ENCODE measurements at places on chromosomes 6 and 20.

GRCh38 chr20:52643034-52643433 is 329.1 kb upstream of the TSHZ2 start:
- DNase-seq: no peak

DNA sequence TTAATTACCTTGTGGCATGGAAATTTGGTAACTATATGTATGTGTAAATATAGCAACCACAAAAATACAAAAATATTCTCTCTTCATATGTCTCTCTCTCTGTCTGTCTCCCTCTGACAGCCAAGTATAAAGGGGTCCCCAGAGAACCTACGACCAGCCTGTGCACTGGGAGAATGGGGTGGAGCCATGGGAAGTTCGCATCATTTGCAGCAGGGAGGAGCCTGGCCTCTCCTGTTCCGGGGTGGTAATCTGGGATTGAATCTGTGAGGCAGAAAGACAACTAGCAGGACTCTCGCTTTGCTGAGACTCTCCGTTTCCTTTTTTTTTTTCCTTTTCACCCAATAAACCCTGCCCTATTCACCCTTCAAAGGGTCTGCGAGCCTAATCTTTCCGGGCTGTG is 1109.1 kb downstream of the HACE1 start:
- DNase-seq: no peak

GRCh38 chr6:42381850-42382249 is 69.9 kb downstream of the TRERF1 start:
- no peak for DNase-seq

- no peak for DNase-seq
These were observed 3.1 kb upstream of the NKX2-2 start for GRCh38 chr20:21516861-21517565.

GRCh38 chr6:147578159-147578558 is 69.7 kb downstream of the SAMD5 start:
- no peak for DNase-seq

DNA sequence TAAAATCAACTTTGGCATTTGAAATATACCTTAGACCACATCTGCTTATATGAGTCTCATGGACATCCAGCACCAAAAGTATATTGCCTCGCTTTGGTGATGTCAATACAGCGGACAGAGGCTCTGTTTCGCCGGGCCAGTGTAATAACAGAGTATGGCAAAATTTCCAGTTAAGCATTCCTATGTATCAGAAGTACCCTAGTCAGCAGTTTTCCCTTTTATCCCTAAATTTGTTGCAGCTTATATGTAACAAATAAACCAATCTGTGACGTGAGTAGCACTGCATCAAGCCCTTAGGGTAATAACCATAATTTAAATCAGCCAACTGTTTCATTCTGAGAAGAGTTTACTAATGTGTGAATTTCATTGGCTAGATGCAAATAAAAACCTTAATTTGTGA is 585.5 kb upstream of the ADGRB3 start:
- no peak for DNase-seq

DNA sequence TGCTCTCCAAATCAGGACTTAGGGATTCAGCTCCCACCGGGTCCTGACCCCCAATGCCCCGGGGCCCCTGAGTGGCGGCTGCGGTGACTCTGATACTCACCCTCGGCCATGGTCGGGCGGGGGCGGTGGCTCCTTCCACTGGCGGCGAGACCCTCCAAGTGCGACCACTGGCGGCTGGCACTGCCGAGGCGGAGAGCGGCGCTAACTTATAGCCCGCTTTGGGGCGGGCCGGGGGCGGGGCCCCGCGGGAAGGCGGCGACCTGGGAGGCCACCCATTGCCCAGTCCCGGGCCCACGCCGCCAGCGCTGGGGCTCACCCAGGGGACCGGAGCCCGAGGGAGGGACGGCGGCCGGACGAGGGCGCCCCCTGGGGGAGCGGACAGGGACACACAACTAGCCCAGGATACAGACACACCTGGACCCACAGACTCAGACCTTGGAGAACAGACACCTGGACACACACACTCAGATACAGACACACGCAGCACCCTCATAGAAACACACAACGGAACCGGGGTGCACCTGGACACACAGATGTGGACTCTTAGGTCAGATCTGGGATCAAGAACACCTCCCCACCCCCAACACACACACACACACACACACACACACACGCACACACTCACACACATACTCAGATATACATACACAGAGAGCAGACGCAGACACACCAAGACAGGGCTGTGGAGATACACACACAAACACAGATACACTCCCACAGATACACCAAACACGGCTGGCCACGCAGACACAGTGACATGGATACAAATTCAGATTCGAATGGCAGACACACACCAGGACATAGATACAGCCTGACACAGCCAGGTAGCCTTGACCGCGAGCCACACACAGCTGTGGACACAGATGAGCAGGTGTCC is at the start of gene TGM2:
Gene TGM2, minus strand, starts transcription at position 182 of the 877 bp plus-strand sequence. Its CDS starts 72 bp downstream, at position 110.
- DNase-seq: peak; percentile 7

GRCh38 chr6:8589941-8590729 is 154.8 kb upstream of the SLC35B3 start:
- DNase-seq: no peak

DNA sequence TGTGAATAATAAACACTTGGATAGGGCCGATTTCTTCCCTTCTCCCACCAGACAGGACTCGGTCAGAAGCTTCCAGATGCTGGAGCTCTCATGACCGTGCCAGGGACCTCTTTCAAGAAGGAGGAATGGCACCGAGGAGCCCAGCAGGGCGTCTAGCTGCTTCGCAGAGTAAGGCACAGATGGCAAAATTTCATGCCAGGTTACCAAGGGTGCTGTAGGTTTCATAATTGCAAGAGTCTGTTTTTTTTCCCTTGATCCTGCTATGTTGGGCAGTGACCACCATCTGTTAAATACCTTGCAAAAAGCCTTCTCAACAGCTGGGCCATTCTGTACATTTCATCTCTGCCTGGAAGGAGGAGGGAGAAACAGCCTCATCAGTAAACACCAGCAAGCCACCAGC is 111.8 kb downstream of the EDN3 start:
- no peak for DNase-seq

- no peak for DNase-seq
These were observed 2.2 kb downstream of the TBC1D20 start for GRCh38 chr20:460180-460579.

DNA sequence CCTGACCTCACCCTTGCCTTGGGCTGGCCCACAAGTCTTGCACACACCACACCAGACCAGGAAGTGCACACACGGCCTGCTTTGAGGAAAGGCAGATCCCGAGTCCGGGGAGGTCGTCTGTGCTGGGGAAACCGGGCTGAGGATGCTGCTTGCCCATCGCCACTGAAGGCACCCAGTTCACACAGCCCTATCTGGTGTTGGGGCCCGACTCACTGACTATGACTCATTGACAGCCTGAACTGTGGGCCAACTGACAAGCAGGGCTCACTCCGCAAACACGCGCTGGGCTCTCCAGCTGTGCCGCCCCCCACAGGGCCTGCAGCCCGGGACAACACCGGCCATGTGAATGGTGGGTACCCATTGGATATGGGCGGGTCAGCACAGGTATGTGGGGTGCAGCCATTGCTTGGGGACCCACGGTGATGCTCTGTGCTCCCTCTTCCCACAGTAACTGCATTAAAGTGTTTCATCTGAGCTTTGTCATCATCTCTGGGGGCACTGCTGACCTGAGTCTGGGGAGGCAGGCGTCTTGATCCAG is 1.6 kb downstream of the SAMD10 start:
- no peak for DNase-seq

DNA sequence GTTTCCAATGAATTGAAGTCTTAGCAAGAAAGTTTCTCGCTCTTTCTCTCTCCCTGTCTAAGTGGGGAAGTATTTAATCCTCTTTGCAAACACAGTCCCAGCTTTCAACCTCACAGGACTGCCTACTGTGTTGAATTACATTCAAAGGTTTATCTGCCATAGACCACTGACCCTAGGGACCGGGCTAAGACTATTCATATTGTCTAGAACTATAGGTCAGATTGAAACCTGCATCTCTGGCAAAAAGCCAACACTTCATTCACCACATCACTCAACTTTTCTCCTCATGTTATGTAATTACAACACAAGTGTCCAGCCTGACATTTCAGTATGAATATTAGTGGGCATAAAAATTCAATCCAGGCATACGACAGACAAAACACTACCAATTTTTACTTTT is 314.7 kb upstream of the RSPO3 start:
- DNase-seq: no peak

DNA sequence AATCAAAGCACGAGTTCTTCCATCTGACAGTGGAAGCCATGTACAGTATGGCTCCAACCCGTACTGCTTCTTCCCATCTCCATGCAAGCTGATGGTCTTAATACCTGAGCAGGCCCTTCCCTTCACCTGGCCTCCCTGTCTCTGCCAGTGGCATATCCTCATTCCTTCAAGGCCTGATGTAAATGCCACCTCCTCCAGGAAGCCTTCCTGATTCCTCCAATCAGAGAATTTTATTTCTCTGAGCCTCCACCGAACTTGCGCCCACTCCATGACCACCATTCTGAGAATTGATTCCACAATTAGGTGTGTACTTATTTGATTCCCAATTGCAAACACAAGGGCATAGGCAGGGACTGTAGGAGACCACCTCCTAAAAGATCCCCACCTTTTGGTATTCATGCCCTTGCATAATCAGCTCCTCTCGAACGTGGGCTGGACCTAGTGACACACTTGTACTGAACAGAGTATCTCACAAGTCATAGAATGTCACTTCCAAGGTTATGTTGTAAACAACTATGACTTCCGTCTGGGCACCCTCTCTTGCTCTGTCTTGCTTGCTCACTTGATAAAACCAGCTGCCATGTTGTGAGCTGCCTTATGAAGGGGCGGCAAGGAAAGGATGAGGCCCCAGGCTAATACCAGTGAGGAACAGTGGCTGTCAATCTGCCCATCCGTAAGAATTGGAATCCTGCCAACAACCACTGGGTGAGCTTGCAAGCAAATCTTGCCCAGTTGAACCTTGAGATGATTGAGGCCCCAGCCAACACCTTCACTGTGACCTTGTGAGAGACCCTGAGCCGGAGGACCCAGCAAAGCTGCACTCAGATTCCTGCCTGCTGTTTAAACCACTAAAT is 38.8 kb downstream of the CPNE5 start:
- DNase-seq: no peak

DNA sequence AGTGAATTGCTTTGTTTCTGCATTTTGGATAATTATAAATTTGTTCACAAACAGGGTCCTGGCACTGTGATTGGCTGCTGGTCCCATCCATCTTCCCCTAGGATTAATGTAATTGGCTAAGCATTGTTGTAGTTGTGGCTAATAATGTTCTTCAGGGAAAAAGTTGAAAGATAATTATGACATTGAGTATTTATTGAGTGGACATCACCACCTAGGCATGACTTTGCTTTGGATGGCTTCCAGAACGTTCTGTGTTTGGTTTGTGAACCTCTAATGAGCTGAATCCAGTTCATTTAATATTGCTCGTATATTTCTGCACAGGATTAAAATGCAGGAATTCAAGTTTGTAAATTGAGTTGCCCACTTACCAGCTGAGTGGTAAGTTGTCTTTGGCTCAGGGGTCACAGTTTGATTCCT is 55.1 kb downstream of the ARID1B start:
- no peak for DNase-seq

DNA sequence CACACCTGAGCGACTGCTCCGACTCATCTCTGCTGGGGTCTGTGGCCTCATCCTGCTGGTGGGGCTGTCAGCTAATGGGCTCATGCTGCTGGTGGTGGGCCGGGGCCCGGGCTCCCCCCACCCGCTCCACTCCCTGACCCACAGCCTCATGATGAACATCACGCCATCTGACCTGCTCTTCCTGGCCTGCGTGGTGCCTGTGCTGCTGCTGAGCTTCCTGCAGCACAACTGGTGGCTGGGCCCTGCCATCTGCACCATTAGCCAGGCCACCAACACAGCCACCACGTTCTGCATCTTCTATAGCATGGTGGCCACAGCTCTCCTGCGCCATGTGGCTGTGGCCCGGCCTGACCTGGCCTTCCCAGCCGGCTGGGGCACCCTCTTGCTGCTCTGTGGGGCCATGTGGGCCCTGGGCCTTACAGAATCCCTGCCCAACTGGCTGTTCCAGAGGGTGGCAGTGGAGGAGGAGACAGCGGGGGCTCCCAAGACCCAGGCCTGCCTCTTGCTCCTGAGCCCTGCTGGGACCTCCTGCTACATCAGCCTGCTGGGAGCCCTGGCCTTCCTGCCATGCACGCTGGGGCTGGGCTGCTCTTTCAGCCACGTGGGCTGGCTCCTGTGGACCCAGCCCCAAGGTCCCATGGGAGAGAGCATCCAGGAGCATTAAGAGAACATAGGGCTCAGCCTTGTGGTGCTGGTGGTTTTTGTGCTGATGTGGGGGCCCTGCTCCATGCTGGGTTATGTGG is 39.6 kb downstream of the RAB44 start:
- no peak for DNase-seq

- DNase-seq: no peak
These were observed 49.8 kb downstream of the CPXM1 start for GRCh38 chr20:2750491-2751251.

GRCh38 chr20:56187534-56188165 is 60.9 kb upstream of the MC3R start:
- no peak for DNase-seq

DNA sequence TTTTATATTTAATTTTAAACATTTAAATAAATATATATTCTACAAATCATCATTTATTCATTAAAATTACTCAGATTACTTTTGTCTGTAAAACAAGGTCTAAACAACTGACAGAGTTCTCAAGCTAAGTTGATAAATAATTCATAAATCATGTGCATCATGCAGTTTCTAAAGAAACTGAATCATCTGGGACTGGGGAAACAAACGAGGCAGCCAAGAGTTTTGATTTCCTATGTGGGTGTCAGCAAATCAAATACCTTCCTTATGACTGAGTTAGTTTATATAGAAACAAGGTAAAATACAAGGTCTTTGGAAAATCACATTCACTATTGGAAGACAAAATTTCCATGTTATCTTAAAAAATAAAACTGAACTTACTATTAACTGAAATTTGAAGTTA is 149.9 kb upstream of the BEND6 start:
- DNase-seq: no peak

- no peak for DNase-seq
These were observed 31.2 kb upstream of the PDE7B start for GRCh38 chr6:135820340-135820739.

- no peak for DNase-seq
These were observed 135.2 kb downstream of the DST start for GRCh38 chr6:56507517-56507916.

- DNase-seq: no peak
These were observed 25.6 kb upstream of the ID4 start for GRCh38 chr6:19811397-19812079.

All from activated CD4-positive, CD25-positive, alpha-beta regulatory T cell (primary cell).